ENCODE measurements at places on chromosomes 7 and 10.

DNA sequence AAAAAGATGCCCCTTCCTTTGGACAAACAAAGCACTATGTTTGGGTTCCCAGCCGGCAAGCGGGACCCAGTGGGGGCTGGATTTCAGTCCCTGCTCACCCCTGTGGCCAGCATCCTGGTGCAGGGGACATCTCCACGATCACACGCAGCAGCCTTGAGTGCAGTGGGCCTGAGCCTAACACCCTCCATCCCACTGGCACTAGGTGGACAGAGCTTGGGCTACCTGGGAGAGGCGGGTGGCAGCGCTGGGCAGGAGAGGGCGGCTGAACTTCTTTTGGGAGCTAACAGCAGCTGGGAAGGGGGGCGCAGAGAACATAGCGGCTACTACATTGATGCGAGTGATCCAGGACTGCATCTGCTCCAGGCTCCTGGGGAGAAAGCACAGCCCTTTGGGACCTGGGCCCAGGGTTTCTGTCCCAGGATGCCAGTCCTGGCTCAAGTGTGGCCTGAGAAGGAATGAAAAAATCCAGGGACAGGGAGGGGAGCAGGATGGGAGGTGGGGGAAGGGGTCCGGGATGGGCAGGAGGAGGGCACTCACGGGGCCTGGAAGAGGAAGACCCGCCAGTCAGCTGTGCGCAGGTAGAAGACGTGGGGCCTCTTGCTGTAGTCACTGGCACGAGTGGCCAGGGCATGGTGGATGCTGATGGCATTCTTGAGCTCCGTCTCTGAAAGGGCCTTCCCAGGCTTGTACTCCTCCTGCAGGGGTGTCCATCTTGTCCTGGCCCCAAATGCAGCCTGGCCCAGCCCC, 9.0 kb downstream of the NFKB2 start:
- DNase-seq = no peak

DNA sequence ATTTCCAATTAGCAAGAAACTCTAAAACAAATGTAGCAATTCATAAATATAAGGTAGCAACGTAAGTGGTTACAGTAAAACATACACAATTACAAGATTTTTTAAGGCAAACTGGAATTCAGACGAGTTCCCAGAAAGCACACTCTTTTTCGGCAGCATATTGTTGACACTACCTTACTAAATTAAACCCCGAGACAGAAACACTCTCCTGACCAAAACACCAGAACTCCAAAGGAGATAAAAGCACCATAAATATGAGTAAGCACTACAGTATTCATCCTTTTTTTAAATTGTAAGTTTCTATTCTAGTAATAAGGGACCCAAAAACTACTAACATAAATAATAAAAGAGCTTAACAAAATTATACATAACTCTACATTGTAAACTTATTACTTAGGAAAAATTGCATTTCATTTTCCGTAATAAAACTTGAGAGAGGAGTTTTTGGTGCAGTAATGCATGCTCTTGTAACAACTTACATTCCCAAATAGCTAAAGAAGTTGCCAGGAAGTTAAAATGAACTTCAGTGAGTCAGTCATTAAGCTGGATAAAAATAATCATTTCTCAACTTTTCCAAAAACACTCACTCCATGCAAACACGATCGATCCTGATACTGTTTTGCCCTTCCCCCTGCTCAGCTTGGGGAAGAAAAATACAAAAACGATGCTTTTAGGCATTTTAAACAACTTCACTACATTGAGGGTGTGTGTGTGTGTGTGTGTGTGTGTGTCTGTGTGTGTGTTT, 2.0 kb downstream of the PIP4K2A start:
- DNase-seq = no peak

GRCh38 chr7:147182874-147183273, 1066.3 kb downstream of the CNTNAP2 start:
- no peak for DNase-seq

- no peak for DNase-seq
Observed at GRCh38 chr7:34342387-34342786, 315.6 kb upstream of the NPSR1 start.

DNA sequence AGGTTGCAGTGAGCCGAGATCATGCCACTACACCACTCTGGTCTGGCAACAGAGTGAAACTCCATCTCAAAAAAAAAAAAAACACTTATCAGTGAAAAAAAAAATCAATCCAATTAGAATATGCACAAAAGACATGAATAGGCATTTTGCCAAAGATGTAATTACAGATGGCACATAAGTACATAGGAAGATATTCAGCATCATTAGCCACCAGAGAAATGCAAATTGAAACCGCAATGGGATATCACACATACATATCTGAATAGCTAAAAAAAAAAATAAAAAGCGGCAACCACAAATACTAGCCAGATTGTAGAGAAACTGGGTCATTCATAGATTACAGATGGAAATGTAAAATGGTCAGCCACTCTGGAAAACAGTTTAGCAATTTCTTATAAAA, 1310.8 kb downstream of the XPNPEP1 start:
- DNase-seq = no peak

DNA sequence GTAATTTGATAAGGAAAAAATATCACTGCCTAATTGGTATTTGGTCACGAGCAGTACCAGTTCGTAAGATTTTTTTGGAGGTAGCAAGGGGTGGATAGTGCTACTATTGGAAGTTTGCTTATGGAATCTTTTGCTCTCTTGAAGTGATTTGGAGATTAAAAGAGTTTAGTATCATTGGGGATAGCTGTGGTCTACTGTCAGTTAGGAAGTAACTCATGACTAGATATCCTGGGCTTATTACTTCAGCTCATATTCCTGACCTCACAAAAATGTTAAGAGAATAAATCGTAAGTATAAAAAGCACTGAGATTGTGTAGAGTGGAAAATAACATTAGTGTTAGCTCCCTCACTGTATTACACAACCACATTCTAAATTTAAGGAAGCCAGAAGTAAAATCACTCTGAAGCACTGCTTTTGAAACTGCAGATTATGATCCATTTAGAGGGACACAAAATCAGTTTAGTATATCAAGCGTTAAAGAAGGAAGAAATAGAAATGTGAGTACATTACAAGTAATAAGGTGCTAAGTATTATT, 22.6 kb downstream of the SGPL1 start:
- DNase-seq = no peak

DNA sequence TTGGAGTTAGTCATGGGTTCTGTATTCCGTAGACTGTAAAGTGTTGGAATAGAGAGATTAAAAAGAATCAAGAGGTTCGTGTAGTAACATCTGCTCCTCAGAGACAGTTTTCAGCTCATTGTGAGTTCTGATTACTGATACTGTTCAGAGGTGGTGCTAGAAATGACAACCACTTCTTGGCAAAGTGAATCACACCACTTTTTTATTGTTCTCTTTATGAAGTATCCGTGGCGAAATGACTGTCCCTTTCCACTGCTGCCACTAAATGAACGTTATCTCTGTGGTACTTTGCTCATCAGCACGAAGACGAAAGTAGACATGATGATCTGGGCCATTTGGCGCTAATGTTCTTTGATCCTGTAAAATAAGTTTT, 860 bp downstream of the RPP30 start:
- no peak for DNase-seq

DNA sequence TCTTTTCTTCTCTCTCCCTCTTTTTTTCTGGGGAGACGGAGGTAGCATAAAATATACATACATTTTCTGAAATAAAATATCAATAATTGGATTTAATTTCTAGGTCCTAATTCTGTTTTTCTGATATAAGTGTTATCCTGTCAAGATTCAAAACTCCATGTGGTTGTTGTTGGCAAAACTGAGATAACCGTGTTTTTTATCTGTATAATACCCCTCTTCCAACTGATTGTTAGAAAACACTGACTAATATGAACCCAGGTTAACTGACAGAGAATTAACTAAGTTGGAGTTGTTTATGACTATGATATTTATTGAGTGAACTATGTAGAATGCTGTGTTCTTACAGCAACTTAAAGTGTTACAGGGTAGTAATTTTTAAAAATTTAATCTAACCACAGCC, 236.5 kb upstream of the KAT6B start:
- DNase-seq = no peak

- DNase-seq = no peak
Observed at GRCh38 chr10:103651783-103652476, 158.4 kb downstream of the NEURL1 start.

- DNase-seq = no peak
Observed at GRCh38 chr7:158047391-158048059, 540.1 kb downstream of the PTPRN2 start.

DNA sequence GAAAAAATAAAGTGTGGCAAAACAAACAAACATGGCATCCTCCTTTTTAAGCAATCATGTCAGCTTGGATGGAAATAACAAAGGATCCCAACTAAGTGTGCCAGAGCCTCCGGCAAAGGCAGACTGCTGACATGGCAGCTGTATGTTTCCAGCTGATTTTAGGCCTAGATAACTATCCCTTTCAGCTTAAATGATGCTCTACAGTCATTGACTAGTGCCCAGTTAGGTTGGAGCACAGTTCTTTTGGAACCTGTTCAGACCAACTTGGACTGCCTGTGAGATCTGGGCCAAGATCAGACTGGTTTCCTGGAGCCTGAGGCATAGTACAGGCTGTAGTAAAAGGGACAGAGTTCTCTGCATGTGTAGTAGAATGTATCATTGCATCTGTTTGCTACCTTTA, 128.7 kb downstream of the DYNC1I1 start:
- DNase-seq = no peak

DNA sequence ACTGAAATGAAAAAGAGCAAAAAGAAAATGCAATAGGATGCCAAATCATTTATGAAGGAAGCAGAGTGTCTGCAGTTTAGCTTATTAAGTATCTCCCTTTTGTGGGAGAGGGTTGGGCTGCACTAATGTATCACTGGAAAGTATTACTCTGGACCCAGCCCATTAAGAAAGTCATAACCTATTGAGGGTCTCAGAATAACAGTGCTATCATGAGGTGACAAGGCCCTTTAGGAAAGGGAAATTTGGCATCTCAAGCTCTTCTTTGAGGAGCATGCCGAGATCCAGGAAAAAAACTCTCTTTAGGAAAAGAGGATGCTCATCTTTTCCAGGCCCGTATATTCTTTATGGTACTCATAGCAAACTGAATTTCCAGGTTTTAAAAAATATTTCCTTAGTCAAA, 114.6 kb downstream of the PRKG1 start:
- no peak for DNase-seq

GRCh38 chr7:107506674-107507339, 37.0 kb downstream of the GPR22 start:
- no peak for DNase-seq
